ENCODE measurements at places on chromosomes 1 and 21. TPM values are rescaled to one million over a fixed set of nuclear protein-coding genes. Genes with fewer than 3 reads are reported as not detected.

CD84 gene
- 25.4 TPM for total RNA-seq

MXRA8 gene
- 0.25 TPM for total RNA-seq

CAMK1G gene
- total RNA-seq = not detected

GUCA2B gene
- not detected for total RNA-seq

MYBPH gene
- not detected for total RNA-seq

SLC16A4 gene
- 0.15 TPM for total RNA-seq

S100A11 gene
- total RNA-seq = 450 TPM

SPRR2E gene
- not detected for total RNA-seq

PRRX1 gene
- not detected for total RNA-seq

TNFRSF4 gene
- 418 TPM for total RNA-seq

RHCE gene
- total RNA-seq = 0.22 TPM

PIK3R3 gene
- total RNA-seq = 3.8 TPM

KRTAP12-2 gene
- total RNA-seq = not detected

Data from T-helper 1 cell treated with Interleukin-12 subunit alpha and Interleukin-12 subunit beta and Interleukin-4 antibody, amounts not matched to agents 30 ng/mL and 1 ng/mL, for 36 hours (primary cell).